HFF-Myc (cell line): ENCODE measurements at places on chromosomes 12 and 14.

DNA sequence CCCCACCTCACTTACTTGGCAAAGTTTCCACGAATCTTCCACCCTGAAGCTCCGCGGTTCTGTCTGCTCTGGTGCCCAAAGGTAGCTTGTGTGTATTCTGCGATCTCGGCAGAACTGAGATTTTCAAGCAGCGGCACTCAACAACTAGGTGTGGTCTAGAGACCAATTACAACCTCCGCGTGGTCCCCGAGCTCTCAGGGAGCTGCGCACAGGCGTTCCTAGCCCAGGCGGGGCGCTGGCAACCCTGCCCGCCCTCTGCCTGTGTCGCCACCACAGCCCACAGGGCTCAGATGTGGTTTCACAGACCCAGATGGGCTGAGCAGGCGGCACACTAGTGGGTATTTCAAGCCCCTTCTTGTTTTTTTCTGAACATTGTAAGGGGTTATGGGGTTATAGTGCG lies 1.5 kb upstream of the DIABLO start:
- no peak for DNase-seq

DNA sequence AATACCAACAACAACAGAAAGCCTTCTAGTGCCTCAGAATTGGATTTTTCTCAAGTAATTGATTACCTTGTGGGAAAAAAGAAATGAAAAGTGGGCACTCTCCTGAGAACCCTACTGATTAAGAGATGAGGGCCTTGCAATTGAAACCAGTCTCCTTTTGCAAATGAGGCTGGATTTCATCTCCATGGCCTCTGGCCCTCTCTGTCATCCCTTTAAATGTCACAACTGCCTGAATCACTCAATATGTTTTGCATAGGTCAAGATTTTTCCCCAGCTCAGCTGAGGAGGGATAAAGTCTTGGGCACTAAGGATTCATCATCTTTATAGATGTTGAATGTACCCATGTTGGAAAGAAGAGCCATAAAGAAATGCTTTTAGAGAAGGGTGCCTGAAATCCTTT lies 166.4 kb downstream of the RMST start:
- no peak for DNase-seq

GRCh38 chr14:73467377-73467776 lies 9.0 kb upstream of the NUMB start:
- DNase-seq: no peak

GRCh38 chr12:108046135-108046534 lies 83.0 kb upstream of the WSCD2 start:
- no peak for DNase-seq

- DNase-seq: no peak
These were observed 4.5 kb downstream of the POMT2 start for GRCh38 chr14:77316195-77316505.

GRCh38 chr12:124554429-124555029 lies 12.9 kb downstream of the NCOR2 start:
- DNase-seq: no peak

GRCh38 chr12:12017135-12017581 lies 53.6 kb upstream of the BCL2L14 start:
- no peak for DNase-seq

DNA sequence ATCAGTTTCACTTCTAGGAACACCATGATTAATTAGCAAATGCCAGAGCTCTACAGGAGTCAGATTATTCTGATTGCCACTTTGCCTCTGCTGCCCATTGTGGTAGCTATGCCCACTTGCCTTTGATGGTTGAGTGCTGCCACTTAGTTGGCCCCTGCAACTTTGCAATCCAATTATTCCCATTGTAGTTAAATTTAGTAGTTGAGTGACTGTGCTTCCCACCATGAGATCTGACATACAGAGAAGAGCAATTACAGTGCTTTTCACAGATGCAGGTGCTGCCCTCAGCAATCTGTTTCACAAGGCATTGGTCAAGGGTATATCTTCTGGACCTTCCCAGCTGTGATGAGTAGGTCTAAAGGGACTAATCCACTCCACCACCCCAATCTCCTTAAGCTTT lies 468.4 kb upstream of the RGS6 start:
- DNase-seq: no peak

DNA sequence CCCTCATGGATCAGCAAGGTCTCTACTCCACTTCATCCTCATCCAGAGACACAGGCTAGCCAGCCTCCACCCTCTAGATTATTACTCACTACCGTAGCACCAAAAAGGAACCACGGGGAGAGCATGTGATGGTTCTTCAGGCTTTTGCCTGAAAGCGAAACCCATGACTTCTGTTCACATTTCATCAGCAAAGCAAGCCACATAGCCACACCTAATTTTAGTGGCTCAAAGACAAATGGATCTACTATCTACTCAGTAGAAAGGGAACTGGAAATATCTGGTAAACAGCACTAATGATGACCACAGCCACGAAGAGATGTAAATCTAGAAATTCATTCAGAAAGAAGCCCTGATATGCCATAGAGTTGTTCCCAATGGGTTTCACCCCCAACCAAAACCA lies 51.4 kb downstream of the VCPKMT start:
- DNase-seq: no peak

GRCh38 chr12:79690638-79691510 lies at the start of gene PAWR:
TSS of gene PAWR (minus strand) at chr12:79690964. CDS start at chr12:79690244, 720 bp downstream.
- peak; percentile 53 for DNase-seq
